ENCODE measurements at places on chromosomes 13 and 19.

- peak; percentile 32 for DNase-seq
Observed at GRCh38 chr13:46622630-46623256, 69.8 kb downstream of the LRCH1 start.

DNA sequence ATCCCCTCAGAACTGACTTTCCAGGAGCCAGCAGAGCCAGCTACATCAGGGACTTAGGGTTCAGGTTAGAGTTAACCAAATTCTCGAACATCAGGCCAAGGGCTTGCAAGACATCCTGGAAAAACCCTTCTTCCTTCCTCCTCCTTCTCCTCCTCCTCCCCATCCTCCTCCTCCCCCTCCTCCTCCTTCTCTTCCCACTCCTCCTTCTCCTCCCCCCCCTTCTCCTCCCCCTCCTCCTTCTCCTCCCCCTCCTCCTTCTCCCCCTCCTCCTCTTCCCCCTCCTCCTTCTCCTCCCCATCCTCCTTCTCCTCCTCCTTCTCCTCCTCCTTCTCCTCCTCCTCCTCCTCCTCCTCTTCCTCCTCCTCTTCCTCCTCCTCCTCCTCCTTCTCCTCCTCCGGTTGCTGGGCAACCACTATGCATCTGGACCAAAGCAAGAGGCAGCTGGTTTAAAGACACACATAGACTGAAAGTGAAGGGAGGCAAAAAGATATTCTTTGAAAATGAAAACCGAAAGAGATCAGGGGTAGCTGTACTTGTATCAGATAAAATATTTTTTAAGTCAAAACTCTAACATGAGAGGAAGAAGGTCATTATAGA is 5.9 kb upstream of the CCL25 start:
- no peak for DNase-seq

DNA sequence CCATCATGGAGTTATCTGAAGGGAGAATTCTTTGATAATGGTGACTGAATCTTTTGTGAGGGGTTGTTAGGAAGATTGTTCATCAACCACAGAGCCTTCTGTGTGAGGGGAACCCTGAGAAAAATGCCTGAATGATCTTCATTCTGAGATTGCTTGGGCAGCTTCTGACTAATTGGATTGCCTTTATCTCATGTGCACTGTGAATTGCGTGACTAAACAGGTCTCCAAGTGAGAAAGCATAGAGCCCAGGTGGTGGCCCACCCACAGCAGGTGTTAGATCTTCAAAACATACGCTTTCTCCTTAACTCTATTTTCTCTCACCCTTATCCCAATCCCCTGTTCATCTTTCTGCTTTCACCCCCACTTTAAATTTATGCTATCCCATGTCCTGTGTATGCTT is 58.3 kb downstream of the DOCK9 start:
- DNase-seq = no peak

DNA sequence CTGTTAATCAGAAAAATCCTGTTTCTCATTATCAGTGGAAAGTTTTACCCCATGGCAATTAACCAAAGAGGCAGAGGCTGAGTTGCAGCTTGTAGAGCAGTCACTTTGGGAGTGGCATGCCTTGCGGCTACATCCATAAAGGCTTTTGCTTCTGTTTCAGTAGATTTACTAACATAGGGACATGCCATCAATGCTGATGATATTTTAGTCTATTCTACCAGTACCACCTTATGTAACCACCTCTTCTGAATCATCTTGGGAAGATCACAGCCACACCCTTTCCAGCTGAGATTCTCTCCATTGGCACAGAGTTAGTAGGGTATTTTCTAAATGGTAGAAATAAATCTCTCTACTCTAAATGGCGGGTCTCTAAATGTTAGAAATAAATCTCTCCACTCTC is 37.5 kb downstream of the POSTN start:
- no peak for DNase-seq

GRCh38 chr19:12864143-12864542 is 17.1 kb downstream of the DNASE2 start:
- no peak for DNase-seq

DNA sequence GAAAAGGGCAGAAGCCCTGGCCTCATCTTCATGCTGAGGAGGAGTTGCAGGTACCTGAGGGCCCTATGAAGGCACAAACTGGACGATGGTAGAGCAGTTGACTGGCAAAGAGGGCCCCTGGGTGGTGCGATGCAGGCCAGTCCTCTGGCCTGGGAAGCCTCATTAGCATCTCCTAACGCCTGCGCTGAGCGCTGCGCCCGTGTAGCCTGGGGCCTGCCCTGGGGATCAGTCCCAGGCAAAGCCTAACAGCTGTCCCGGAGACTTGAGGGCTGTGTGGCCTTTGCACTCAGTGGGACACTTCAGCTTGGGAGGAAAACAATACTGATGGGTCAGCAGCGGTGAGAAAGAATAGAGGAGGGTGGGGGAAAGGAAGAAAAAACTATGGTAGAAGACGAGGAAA is 187.7 kb downstream of the RAP2A start:
- no peak for DNase-seq

Data from NCI-H1092 (cell line).